ENCODE measurements at places on chromosomes 7 and 10.

DNA sequence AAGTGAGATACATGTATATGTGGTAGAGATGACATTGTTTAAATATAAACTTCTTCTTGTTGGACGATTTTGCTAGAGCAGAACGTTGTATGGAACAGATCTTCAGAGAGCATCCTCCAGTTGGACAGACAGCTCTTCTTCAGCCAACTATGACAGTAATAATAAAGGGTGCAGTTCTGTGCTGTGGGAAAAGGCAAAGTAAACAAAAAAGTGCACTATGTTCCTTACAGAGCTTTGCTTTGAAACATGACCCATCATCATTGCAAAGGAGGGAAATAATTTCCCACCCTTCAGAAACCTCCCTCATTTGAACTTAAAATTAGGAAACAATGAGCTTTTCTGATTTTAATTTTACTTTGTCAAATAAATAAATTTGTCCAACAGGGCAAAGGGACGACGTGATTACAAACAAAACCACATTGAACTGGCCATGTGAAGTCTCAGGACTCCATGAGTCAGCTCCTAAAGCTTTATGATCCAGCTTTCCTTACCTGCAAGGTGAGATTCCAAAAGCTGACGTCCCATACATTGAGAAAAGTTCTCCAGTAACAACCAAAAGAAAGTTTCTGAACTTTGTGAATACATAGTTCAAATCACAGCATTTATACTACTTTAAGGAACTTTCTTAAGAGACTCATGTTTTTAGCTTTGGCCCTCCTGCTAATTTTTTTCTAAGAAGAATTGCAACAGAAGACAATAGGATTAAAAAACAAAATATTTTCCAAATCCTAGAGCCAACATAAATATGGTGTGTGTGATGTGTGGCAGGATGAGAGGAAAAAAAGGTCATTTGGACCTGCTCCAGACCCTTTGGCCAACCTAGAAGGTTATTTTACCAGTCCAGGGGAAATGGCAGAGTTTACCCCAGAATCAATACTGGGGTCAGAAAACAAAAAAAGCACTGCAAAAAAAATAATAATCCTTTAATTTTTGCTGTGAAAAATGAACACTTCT is 565.4 kb upstream of the NRP1 start:
- no peak for DNase-seq

DNA sequence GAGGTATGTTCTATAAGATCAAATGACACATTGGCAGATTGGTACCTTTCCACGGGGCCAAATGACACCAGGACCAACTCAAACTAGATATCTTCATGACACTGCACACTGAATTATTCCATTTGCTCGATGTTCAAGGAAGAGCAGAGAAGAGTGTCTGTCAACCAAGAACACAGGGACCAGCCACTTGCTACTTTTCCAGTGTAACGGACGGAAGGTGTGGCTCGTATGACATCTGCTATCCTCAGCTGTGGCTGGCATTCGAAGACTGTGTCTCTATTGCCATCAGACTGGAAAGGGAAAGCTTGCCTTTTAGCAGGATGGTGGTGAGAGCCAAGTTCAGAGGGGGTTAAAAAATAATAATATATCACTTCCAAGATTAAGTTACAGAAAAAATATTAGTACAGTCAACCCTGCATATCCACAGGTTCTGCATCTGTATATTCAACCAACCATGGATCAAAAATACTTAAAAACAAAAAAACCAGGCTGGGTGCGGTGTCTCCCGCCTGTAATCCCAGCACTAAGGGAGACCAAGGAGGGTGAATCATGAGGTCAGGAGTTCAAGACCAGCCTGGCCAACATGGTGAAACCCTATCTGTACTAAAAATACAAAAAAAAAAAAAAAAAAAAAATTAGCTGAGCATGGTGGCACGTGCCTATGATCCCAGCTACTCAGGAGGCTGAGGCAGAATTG is 237.1 kb downstream of the PRPF18 start:
- DNase-seq, result no peak

DNA sequence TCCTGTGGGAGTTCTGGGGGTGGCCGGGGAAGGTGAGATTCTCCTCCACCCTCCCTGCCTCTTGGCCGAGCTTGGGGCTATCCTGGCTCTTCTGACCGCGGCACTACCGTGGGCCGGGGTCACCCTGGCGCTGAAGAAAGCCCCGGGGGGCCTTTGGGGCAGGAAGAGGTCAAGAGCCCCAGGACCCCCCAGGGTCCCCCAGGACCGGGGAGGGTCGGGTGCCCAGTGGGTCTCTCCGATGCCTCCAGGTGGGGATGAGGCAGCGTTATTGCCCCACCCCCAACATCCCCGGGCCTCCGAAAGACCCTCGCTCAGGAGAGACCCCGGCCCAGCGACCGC is 439 bp upstream of the KNDC1 start:
- peak; percentile 15 for DNase-seq

DNA sequence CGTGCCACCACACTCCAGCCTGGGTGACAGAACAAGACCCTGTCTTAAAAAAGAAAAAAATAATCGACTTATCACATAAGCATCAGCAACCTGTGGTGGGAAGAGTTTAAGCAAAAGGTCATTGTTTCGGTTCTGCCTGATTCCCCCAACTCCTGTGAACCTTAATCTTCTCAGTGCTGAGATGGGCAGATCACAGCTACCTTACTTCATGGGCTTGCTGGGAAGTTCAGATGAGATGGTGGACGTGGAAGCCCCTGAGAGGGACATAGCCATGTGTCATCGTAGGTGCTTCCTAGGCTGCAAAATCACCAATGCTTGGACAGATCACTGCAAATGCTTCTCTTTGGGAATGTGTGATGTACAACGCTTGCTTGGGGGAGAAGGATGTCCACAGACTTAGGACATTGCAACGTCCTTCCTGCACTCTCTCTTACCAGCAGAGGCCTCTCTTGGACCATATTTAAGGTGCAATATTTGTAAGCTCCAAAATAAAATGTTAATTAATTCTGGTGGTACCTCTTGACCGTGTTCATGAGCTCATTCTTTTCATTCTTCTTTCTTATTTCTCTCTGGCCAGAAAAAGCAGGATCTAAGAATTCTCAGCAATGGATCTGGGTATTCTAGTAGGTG is 8.6 kb downstream of the GJD4 start:
- DNase-seq, result no peak

GRCh38 chr7:149727053-149727898 is 46.1 kb downstream of the ZNF467 start:
- no peak for DNase-seq

DNA sequence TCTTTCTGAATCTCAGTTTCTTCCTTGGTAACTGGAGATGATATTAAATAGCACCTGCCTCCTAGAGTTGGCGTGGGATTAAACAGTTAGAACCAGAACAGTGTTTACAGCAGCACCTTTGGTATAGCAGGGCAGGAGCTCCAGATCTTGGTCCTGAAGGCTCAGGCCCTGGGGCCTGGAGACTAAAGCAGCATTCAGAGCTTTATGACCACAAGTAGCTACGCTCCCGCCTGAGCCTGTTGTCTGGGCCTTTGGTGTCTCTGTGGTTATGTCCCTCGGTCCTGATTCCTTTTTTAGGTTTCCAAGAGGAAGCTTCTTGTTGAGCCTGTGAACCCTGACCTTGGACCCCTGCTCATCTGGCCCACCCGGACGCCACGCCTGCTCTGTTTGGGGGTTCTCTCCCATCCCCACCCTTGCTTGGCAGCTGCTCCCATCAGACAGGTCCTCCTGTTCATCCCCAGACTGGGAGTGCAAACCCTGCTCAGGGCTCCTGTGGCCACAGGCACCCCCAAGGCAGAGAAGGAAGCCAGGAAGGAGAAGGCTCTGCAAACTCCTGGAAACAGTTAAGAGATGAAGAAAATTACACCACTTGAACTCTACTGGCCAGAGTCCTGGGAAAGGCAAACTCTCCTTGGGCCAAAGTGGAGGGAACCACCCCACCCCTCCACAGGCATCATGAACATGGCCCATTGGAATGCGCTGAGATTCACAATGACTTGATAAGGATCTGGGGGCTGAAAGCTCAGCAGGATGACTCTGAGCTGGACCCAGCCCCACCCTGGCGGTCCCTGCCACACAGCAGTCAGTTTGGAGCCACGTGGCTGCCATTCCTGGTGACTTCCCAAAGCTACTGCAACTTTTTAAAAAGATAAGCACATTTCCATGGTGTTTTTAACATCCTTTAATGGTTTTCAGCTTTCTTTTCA is 50.1 kb upstream of the TMEM72 start:
- DNase-seq, result no peak

DNA sequence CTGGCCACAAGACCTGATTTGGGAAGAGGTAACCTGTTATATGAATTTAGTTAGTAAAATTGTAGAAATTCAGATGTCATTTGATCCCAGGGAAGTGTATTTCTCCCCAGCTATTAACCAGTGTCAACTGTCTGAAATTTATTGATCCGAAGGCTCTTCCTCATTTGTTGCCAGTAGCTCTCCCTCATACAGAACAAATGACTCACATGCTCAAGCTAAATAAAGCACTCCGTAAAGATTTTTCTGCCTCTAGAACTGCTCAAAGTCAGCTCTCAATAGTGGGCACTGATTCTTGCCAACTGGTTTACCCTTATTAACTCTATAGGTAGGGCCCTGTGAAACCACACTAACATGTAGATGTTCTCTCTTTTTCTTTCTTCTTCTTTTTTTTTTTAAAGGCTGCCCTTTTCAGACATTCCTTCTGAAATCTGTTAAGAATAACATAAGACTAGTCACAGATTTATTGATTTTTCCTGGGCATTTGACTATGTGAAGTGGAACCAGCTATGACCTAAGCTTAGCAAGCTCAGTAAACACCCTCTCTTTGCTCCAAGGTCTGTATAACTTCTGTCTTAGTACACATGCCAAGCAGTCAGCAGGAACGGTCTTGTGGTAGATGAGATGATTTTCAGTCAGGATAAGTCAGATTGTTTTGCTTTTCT is 21.8 kb downstream of the RPA3 start:
- no peak for DNase-seq

- no peak for DNase-seq
These were observed 139.1 kb upstream of the RHEB start for GRCh38 chr7:151658778-151659177.

- DNase-seq, result no peak
These were observed 8.1 kb upstream of the ARHGAP22 start for GRCh38 chr10:48613016-48613415.

- no peak for DNase-seq
These were observed 18.6 kb upstream of the TMEM225B start for GRCh38 chr7:99579281-99579955.

GRCh38 chr7:130297628-130298543 is 4.9 kb downstream of the CPA4 start:
- DNase-seq, result no peak

GRCh38 chr7:11792166-11792565 is 39.8 kb downstream of the THSD7A start:
- DNase-seq, result no peak

DNA sequence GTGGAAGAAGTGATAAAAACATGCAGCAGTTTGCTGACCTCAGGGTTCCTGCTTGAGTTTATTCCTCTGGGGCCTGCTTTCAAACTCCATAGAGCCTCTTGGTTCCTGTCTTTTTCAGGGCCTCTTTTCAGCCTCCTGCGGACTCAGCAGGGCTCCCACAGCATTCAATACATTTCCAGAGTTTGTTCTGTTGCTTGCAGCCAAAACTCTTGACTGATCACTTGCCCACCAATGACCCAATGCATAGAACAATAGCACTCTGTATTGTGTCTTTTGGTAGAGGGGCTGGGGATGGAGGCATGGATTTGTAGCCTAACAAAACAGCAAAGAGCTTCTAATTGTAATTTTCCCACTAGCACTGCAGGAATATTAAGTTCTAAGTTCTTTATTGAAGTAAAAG is 50.8 kb upstream of the CREB5 start:
- DNase-seq, result no peak

GRCh38 chr7:48085942-48086341 is 3.1 kb upstream of the UPP1 start:
- DNase-seq, result no peak

DNA sequence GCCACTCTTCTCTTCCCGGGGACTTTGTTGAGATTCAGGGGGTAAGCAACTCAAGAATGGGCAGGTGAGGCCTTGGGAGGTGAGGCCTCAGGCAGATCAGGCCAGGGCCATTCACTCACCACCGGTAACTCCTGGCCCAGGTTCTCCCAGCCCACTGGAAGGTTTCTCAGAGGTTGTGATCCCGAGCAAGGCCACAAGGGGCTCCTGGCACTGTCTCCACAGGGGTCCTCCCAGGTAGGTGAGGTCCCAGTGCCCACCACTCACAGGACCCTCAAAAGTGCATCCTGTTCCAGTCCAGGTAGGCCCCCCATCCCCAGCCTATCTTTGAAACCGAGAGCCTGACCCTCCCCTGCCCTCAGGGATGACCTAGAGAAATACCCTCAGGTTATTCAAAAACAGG is 236.1 kb downstream of the BUB3 start:
- DNase-seq, result no peak

- peak; percentile 37 for DNase-seq
These were observed 180.6 kb downstream of the SND1 start for GRCh38 chr7:127832592-127832991.

- DNase-seq, result no peak
These were observed 71.5 kb upstream of the NOBOX start for GRCh38 chr7:144474800-144475615.

DNA sequence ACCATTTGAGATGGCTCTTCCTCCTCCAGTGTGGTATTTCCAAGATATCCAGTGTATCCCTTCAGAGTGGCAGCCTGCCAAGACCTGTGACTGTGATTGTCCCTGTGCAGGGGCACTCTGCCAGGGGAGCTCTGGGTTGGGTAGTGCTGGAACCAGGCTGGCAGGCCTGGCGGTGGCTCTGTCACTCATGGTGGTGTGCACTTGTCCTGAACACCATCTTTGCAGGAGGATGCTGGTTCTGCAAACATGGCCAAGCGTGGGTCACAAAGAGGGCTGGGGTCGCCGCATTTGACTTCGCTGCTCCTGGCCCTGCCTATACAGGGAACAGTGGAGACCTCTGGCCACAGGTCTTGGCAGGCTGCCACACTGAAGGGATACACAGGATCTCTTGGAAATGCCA is 205.2 kb downstream of the PRPF18 start:
- no peak for DNase-seq

DNA sequence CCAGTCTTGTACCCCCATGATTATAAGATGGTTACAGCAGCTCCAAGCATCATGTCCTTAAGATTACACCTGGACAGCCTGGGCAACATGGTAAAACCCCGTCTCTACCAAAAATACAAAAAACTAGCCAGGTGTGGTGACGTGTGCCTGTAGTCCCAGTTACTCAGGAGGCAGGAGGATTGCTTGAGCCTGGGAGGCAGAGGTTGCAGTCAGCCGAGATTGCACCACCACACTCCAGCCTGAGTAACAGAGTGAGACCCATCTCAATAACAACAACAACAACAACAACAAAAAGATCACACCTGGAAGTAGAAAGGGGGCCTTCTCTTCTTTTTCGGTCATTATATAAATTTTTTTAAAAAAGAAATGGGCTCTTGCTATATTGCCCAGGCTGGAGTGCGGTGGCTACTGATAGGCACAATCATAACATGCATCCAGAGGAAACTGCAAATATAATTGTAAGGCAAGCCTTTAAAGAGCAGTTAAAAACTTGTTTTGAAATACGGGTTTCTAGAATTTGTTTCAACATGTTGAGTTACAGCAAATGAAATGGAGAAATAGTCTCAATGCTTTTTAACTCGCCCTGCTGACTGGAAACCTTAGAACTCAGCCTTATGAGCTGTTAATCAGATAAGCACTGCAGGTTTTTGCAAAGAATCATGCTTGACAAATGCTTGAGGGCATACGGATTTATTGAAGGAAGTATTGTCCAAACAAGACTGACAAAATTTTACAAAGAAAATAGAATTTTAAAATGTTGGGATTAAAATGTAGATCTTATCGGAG is 4.7 kb upstream of the ENTPD7 start:
- no peak for DNase-seq

- no peak for DNase-seq
These were observed 28.9 kb downstream of the BAG3 start for GRCh38 chr10:119680050-119680449.

- no peak for DNase-seq
These were observed 27.1 kb downstream of the OGDH start for GRCh38 chr7:44633254-44634186.

Measured in glutamatergic neuron (in vitro differentiated cells).